Activated T-cell treated with anti-CD3 and anti-CD28 coated beads for 24 hours (primary cell): ENCODE measurements at places on chromosomes 11 and 22.

DNA sequence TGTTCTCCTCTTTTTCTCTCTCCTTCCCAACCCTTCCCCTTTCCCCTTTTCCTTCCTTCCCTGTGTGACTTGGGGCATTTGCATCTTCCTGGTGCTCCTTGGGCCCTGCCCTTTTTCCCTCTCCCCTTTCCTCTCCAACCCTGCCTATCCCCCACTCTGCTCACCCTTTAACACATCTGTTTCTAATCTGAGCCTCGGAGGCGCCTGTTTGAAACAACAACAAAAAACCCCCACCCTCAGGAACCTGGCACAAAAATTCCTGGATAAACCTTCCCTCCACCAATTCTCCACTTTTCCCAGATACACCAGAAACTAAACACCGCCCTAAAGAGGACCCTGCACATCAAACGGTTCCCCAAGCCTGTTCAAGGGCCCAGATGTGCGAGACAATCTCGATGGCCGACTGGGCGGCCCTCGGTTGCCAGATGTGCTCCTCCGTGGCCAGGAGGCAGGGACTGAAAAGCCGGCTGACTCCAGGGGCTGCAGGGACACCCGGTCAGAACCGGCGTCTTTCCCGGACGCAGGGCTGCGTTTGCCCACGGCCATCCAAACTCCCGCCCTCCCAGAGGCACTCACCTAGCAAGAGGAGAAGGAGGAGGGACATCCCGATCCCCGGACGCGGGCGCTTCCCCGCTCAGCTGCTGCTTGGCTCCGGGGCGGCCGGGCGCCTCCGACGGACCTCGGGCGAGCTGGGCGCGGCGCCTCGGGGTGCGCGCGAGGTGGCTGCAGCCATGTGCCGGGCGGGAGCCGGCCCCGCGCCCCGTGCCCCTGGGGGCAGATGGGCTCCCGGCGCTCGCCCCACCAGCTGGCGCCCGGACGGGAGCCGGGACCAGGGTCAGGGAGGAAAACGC, 486 bp downstream of the CLMP start:
- no peak for DNase-seq

DNA sequence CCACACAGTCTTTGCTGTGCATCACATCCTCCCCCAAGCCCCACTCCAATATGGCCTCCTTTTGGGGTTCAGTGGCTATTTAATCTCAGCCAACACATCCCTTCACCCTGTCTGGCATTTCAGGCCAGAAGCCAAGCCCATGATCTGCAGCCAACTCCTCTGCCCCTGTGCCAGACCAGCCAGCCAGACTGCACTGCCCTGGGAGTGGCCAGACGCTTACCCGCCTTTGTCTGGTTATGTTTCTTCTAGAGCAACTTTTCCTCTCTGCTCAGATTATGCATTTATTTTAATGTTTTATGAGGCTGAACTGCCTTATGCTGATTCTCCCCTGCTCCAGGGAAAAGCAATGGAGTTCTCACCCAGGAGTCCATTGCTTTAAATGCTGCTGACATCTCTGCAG, 206.7 kb upstream of the TBCEL start:
- no peak for DNase-seq

DNA sequence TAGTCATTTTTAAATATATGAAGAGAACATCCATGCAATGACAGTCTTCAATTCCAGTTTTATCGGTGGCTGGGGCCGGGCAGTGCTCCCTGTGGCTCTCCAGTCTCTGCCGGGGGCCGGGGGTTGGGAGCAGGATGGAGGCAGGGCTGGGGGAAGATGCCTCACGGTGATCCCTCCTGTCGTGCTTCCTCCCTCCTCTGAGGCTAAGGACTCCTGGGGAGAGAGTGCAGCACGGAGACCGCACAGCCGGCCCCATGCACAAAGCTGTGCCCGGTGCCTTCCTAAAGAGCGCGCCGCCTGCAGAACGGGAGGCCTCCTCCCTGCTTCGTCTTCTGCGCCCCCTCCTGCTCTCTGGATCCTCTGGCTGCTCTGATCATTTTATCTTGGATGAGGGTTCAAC, 20.5 kb downstream of the GAL start:
- no peak for DNase-seq

DNA sequence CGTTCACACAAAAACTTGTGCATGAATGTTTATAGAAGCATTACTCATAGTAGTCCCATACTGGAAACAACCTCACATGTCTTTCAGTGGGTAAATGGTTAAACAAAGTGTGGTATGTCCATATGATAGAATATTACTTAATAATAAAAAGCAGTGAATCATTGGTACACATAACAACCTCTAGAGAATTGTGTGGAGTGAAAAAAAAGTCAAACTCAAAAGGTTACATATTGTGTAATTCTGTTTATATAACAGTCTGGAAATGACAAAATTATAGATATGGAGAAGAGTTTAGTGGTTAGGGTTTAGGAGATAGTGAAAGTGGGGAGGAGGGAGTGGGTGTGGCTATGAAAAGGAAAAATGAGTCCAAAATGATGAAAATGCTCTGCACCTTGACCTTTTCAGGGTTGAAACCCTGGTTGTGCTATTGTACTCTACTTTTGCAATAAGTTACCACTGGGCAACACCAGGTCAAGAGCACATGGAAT, 243.4 kb upstream of the DDI1 start:
- no peak for DNase-seq

DNA sequence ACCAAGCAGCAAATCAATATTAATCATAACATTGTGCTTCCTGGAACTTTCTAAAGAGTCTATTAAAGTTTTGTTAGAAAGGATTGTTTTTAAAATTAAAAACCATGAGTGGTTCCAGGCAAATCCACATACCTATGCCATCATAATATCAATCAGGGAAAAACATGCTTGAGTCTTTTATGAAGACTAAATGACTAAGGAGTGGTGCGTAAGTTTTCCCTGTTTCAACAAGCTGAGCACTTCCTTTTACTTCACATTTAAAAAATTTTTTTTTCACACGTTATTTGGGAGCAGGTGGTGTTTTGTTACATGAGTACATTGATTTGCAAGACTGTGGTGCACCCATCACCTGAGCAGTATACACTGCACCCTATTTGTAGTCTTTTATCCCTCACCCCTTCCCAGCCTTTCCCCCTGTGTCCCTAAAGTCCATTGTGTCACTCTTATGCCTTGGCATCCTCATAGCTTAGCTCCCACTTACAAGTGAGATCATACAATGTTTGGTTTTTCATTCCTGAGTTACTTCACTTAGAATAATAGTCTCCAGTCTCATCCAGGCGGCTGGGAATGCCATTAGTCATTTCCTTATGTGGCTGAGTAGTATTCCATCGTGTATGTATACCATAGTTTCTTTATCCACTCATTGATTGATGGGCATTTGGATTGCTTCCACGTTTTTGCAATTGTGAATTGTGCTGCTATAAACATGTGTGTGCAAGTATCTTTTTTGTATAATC, 1190.3 kb upstream of the RAG2 start:
- no peak for DNase-seq

GRCh38 chr22:42283278-42284201, 13.1 kb upstream of the TCF20 start:
- no peak for DNase-seq

DNA sequence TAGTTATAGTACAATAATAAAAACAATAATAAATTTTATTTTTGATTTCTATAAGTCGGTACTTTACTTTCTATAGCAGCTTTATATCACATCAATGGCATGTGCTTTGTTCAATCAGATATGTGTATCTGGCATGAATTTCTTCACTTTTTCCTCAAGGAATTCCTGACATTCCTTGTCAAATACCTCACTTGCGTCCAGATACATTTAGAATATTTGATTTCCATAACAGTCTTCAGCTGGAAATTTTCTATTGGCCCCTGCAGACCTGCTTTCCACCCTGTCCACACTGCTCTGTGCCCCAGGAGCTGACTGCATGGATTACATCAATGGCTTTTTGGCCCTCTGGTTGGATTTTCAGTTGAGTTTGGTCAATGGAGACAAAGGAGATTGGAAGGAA, 93.2 kb downstream of the FAR1 start:
- DNase-seq = no peak

DNA sequence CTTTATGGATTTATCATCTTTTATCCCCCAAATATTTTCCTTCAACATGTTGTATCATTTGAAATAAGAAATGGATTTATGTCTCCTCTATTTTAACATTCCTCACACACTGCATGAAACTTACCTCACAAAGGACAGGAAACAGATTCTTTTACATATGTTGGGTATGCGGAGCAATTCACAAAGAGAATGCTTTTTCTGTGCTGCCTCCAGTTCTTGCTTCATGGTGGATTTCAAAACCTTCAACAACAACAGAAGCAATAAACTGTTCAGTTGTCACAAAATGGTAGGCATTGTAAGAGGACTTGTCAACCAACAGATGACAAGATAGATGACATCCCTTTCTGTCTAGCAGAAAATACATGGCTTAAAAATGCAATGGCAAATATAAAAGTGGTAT, 36.5 kb upstream of the SLC22A24 start:
- DNase-seq = no peak

DNA sequence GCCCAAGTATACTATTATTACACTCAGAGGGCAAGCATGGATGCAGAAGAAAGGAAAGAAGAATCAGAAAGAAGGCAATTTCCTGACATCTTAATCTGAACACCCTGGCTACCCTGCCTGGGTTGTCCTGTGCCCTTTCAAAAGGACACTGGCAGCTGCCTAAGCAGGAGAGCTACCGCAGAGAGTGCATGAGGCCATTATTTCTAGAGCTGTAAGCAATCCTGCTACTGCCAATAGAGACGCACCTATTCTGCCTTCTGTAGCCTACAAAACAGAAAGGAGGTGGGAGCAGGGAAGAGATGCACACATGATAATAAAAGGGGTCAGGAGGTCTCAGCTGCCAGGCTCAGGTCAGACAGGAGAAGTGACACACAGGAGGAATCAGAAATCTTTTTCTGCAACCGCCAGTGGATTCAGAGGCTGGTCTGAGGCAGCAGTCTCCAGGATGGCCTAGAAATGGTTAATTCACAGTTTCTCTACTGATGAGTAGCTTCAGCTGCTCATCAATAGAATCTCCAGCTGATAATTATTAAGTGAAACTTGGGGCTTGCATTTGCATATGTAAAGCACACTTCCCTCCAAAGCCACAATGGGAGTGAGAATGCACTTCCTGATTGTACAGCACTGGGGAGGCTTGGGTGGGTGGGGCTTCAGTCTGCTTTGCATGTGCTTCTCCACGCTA, 253.9 kb downstream of the LARGE1 start:
- no peak for DNase-seq

GRCh38 chr11:12723421-12724300, 49.4 kb downstream of the TEAD1 start:
- DNase-seq = no peak

DNA sequence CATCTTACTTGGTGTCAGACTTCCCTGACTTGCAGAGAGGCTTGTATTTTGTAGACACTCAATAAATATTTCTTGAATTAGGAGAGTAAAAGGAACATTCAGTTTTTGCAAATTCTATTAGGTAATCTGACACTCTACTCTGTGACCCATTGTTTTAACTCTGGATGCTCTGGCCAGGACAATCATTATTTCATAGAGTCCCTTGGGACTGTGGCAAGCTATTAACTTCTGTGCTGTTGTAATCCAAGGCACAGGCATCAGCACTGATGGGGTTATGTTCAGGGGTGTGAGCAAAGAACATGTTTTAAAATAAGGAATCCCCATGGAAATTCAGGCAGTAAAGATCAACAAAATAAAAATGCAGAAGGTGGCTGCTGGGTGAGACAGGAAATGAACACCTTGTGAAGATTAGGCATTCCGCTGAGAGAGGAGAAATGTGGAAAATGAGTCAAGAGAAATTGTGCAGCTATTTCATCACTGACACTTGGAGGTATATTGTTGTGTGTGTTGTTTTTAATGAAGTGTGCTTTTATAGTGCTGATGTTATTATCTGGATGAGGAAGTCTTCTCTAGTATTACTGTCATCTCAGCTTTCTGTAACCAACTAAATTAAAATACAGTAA, 175.2 kb downstream of the WNT11 start:
- no peak for DNase-seq

DNA sequence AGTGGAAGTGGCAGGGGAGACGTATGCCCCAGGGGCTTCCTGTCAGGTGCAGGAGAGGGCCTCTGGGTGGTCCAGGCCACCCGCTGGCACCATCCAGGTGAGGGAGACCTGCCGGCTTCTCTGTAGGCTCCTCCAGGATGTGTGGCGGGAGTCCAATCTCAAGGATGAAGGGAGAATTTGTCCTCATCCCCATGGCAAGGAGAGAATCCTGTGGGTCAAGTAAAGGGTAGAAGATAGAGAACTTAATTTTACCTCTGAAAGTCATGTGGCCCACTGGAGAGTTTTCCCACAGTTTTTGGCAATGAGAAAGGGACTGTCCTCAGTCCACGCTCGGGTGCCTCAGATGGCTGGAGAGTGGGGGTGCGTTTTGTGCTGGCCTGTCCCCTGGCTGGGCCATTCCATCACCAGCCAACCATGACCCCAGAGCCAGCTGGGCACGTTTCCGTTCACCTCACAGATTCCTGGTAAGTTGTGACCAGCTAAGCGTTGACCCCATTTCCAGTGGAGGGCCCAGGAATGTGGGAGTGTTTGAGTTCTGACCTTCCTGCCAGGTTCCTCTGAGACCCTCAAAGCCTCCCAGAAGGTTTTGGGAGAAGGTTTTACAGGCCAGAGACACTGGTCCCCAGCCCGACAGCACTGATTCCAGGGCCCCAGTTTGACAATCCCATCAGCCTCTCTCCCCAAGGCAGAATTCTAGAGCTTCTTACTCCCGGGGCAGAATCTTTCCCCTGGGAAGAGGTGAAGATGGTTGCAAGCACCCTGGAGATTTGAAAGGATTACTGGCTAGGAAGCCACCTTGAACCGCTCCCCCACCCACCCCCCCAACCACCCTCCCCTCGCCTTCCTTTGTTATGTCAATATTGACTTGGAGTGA, 2.6 kb downstream of the OVOL1 start:
- no peak for DNase-seq

DNA sequence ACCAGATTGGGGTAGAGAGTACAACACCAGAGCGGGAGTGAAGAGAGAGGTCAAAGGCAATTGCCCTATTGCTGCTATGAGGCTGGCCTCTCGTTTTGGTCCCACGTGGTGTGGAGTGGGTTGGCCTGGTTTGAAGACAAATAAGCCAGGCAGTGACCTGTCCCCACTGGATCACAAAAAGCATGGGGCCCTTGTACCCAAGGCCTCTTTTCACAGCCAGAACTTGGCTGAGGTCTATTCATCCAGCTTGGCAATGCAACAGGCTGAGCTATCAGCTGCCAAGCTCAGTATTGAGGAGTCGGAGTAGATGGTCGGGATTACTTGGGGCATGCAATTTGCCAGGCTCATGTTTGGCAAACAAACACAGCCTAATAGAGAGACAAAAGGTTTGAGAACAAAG, 19.2 kb upstream of the GALNT18 start:
- DNase-seq = no peak

- no peak for DNase-seq
Measured at GRCh38 chr22:40399621-40400020, 29.2 kb downstream of the SGSM3 start.

- DNase-seq = no peak
Measured at GRCh38 chr11:9868641-9869040, 204.8 kb downstream of the SWAP70 start.
